Muscle of arm (tissue), 14 donors: ENCODE measurements at places on chromosomes 5 and 9. TPM values are rescaled to one million over a fixed set of nuclear protein-coding genes. Genes with fewer than 3 reads are reported as not detected.

PTGES gene
- 10.5 TPM for polyA plus RNA-seq

COX7C gene
- 347 TPM for polyA plus RNA-seq

CDC20B gene
- not detected for polyA plus RNA-seq

SCGB3A2 gene
- polyA plus RNA-seq, result not detected

PKN3 gene
- 8.2 TPM for polyA plus RNA-seq

PITX1 gene
- polyA plus RNA-seq, result 181 TPM

TLX3 gene
- not detected for polyA plus RNA-seq

LHX6 gene
- polyA plus RNA-seq, result 4.0 TPM

ISL1 gene
- 0.10 TPM for polyA plus RNA-seq
